ENCODE measurements at places on chromosomes 2 and 18. TPM values are rescaled to one million over a fixed set of nuclear protein-coding genes. Genes with fewer than 3 reads are reported as not detected.

DNA sequence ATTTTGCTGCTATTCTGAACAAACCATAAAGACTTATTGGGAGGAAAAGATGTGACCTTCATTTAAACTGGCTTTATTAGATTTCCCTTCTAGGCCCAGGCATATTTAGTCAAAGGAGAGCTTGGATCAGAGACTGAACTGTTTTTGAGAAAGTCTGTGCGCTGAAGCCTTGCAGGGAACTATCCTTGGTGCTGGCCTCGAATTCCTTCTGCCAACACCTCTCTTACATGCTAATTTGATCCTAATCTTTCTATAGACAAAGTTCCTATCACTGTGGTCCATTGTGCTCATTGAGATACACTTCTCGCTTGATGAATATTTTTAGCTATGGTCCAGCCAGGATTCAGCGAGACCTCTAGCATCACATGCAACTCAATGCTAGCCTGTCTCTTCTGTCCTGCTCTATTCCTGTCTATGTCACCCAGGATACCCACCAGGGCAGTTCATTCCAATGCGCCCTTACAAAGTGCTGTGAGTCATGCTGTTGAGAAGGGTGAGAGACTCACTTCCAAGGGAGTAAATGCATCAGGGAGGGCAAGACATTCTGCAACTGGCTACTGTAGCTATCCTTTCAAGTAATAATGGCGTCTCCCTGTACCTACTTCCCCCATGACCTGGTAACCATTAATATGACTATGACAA lies 356.7 kb upstream of the LYPD1 start:
- no peak for DNase-seq

DNA sequence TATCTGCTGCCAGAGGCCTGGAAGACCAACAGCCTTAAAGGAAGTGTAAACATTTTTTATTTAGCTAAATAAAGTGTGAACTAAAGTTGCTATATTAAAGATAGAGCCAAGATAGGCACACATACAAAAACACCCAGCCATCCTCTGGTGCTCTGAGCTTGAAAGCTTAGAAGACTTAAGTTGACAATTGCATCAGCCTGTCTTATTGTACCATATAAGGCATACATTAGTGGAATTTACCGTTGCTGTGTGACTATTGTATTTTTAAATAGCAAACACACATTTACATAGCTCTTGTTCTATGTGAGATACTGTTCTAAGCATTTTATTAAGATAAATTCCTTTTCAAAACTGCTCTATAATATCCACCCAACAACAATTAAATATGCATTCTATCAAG lies 736.6 kb upstream of the ZEB2 start:
- DNase-seq = no peak

- no peak for DNase-seq
Measured at GRCh38 chr2:50606145-50606544, 425.8 kb downstream of the NRXN1 start.

SLC9A2 gene
- total RNA-seq = not detected
